ENCODE measurements at places on chromosomes 6 and 20. TPM values are rescaled to one million over a fixed set of nuclear protein-coding genes. Genes with fewer than 3 reads are reported as not detected.

DNA sequence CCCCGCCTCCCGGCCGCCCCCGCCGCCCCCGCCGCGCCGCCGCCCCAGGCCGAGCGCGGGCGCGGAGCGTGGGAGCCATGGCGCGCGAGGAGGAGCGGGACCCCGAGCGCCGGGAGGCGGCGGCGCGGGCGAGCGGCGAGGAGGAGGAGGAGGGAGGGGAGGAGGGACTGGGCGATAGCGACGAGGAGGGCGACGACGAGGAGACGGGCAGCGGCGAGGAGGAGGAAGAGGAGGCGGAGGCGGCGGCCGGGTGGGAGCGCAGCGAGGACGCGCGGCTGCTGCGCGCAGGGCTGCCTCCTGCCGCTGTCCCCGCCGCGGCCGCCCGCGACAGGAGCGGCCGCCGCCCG lies at the start of gene SLC24A3:
SLC24A3 (plus strand) TSS at position 174 of the 347 bp plus-strand sequence.
- peak; percentile 55 for DNase-seq

DNA sequence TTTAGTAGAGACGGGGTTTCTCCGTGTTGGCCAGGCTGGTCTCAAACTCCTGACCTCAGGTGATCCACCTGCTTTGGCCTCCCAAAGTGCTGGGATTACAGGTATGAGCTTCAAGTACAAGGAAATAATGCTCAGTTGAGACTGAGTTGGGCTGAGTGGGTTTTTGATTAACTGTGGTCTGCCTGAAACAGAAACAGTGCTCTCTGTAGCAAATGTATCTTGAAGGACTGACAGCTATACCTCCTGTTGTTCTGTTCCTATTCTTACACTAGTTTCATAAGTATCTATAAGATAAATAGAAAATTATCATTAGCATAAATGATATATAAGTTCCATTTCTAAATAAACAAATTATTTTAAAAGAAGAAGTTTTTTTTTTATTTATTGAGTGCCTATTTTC lies 142.8 kb upstream of the PTPRK start:
- no peak for DNase-seq

DNA sequence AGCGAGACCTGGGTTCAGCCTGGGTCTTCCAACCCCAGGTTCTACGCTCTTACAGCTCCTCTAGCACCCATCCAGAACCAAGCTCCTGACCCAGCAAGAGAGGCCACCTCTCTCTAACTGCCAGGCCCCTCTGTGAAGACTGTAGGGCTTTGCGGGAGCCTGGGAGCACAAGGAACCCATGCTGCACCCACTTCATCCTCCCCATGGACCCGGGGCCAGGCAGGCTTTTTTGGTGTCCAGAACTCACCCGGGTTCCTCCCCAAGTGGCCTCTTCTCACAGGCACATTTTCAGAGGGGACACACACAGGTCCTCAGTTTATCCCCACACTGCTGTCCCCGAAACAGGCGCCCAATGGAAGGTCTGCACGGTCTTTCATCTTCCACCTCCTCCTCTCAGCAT lies 145.9 kb downstream of the SYNDIG1 start:
- DNase-seq = no peak

The PLAGL1 gene
- 44.7 TPM for total RNA-seq

The HLA-F gene
- 176 TPM for total RNA-seq

The C6orf58 gene
- total RNA-seq = not detected

DNA sequence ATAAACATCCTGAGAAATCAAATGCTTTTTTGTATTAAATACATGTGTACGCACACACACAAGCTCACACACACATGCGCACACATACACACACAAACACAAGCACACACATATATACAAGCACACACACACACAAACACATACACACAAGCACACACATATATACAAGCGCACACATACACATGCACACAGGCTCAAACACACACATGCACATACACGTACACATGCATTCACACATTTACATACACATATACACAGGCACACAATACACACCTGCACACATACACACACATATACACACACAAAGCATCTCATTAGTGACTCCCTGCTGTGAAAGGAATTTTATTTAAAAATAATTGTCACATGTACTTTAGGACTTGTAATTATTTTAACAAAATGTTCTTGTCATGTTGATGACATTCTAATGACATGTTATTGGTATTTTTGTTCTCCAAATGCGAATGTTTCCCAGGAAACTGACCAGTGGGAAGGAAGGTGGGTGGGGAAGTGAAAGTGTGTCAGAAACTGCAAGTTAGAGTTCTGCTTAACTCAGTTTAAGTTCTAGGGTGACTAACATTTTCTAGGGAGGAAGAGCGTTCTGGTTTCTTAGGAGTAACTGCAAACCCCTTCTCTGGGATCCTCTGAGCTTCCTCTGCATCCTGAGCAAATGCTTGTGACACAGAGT lies 113.9 kb upstream of the ZNF217 start:
- no peak for DNase-seq

The FANCE gene
- total RNA-seq = 9.0 TPM

The TRIM40 gene
- not detected for total RNA-seq

DNA sequence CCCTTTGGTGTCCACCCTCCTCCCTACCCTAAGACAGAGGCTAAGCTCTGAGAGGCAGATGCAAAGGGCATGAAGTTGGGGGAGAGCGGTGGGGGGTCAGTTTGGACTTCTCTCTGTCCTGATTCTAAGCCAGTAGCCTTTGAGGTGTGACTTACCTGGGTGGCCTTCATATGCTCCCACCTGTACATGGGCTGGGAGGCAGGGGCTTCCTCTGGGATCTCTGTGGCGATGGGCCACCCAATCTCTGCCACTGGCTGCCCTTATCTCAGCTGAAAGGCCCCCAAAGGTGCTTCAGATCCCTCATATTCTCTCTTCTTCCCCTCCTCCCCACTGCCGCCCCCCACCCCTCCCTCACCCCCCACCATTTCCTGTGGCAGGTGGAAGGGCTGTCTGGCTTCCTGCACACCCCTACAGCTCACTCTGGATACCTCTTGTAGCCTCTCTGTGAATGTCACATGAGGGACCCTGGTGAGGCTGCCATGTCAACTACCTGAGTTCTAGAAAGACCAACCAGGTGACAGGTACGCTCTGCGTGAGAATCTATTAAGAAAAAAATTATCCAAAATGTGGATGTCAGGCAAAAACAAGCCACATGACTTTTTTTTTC lies 34.0 kb downstream of the PNLDC1 start:
- peak; percentile 10 for DNase-seq

The CSNK2A1 gene
- total RNA-seq = 86.3 TPM

DNA sequence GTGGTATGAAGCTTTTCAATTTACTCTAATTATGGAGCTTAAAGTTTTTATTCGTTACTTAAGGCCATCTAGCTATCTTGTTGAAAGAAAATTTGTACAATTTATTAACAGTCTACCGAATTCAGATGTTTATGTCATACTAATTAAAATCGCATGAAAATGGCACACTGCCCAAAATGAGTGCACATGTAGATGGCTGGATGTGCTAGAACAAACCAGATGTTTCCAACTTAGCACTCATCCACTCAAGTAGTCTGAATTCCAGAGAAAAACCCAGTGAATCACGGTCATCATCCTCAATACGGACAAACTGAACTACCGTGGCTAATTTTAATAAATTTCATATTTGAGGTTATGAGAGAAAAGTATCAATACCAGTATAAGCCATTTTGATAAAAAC lies 70.4 kb downstream of the COL12A1 start:
- no peak for DNase-seq

The MROH8 gene
- 3.9 TPM for total RNA-seq
